Stimulated activated CD8-positive, alpha-beta memory T cell treated with anti-CD3 and anti-CD28 coated beads, Interleukin-12 subunit alpha, Interleukin-12 subunit beta, amount 100 ng/mL, for 1 hour (primary cell): ENCODE measurements at places on chromosomes 12 and 14.

- no peak for DNase-seq
These were observed 172.2 kb upstream of the PRICKLE1 start for GRCh38 chr12:42761601-42762350.

GRCh38 chr12:2297004-2297403 lies 244.2 kb downstream of the CACNA1C start:
- no peak for DNase-seq

- no peak for DNase-seq
These were observed 573.0 kb upstream of the ATXN7L3B start for GRCh38 chr12:73964641-73965040.

- DNase-seq = no peak
These were observed 312.8 kb upstream of the FKBP4 start for GRCh38 chr12:2481951-2482350.

- DNase-seq = no peak
These were observed 17.4 kb downstream of the TIMELESS start for GRCh38 chr12:56431850-56432249.

GRCh38 chr14:88281447-88281846 lies 41.6 kb downstream of the KCNK10 start:
- DNase-seq = no peak

DNA sequence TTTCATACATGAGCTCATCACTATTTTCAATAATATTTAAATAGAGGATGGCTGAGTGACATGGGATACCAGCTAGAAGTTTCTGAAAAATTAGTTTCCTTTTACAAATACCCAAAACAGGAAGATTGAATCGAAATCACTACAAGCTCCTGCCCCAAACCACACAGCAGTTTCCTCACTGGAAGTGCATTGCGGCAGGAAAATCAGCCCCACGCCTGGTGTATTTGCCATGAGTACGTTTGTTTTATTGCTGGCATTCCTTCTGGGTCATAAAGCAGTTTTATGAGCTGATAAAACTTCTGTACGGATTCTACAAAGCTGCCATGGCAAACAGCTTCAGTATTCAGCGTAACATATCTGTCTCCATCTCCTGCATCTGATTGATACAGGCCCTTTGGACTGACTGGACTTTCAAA lies 23.7 kb downstream of the CDC42BPB start:
- no peak for DNase-seq

DNA sequence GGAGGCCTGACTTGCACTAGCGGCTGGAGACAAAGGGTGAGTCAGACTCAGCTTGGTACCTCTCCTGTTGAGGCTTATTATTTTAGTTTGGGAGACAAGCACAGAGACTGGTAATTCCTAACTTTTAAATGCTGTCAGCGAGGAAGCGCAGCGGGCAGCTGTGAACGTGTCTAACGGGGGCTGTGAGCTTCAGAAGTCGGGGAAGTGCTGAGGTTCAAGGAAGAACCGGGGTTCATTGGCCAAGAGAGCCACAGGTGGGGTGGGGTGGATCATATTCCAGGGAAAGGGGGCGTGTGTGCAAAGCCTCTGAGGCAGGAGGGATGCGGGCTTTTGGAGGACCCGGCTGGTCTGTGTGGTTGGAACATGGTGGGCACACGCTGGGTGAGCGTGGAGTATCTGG lies 36.1 kb upstream of the ADGRD1 start:
- no peak for DNase-seq
